ENCODE measurements at places on chromosomes 7 and 10.

DNA sequence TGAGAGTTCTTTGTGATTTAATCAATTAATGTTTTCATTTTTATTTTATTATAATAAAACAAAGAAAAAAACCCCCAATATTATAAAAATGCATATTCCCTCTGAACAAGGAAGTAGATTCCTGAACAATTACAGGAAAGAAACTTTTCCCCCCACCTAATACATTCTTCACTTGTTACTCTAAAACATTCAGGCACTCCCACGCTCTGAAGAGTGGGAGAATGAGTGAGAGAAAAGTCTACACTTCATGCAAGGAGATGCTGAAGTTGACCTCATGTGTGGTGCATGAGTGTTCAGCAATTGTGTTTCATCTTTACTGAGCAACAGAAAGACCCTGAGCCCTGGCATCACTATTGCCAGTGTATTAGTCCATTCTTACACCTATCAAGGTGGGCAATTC is 244.2 kb upstream of the IGFBP3 start:
- no peak overlapping the region for H3K27ac ChIP-seq
- no peaks in the 10 kb centered on the region for H3K4me1 ChIP-seq
- H3K4me3 ChIP-seq, result no peak overlapping the region
- no peaks in the 10 kb centered on the region for H3K27me3 ChIP-seq
- H3K36me3 ChIP-seq, result no peaks in the 10 kb centered on the region

GRCh38 chr10:113515161-113515560 is 37.7 kb upstream of the HABP2 start:
- no peak overlapping the region for H3K4me3 ChIP-seq
- H3K36me3 ChIP-seq, result no peaks in the 10 kb centered on the region
- H3K27ac ChIP-seq, result no peak overlapping the region
- no peaks in the 10 kb centered on the region for H3K27me3 ChIP-seq
- no peak for DNase-seq

DNA sequence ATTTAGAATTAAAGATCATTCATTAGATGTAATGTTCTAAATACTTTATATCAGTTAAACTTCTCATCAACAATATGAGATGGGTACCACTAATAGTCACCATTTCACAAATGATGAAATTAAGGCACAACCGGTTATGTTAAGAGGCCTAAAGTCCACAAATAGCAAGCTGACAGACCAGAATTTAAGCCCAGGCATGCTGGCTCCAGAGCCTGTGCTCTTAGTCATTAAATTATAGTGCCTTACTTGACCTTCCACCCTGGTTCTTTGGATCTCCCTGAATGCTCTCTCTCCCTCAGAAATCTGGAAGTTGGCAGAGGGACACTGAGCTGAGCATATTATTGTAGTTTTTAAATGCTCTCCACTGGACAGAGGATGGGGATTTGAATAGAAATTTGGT is 3.6 kb downstream of the LIPN start:
- no peaks in the 10 kb centered on the region for H3K27me3 ChIP-seq
- no peaks in the 10 kb centered on the region for H3K36me3 ChIP-seq
- DNase-seq, result no peak
- H3K4me1 ChIP-seq, result 0 out of 2 replicates have a peak, but pooled peaks cover 3% of the 10 kb centered on the region
- no peak overlapping the region for H3K4me3 ChIP-seq

DNA sequence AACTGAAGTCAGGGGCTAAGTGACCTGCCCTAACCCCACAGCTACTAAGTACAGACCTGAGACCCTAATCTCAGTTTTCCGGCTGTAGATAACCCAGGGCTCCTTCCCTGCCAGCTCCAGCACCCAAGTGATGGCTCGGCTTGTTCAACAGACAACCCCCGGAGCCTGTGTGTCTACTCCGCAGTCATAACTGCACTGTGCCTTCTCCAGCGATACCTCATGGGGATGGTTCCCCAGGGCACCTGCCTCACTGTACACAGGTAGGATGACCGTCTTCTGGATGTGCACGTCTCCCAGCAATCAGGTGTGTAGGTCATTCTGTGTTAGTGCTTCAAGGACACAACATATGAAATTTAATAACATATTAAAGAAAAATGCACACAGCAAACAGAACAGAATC is 37.1 kb downstream of the CPXM2 start:
- H3K4me3 ChIP-seq, result no peak overlapping the region
- DNase-seq, result no peak
- peaks cover 1% of the 10 kb centered on the region for H3K27me3 ChIP-seq
- no peak overlapping the region for H3K27ac ChIP-seq
- H3K4me1 ChIP-seq, result 0 out of 2 replicates have a peak, but pooled peaks cover 5% of the 10 kb centered on the region

GRCh38 chr7:121494516-121494915 is 98.4 kb upstream of the FAM3C start:
- no peak for DNase-seq
- no peak overlapping the region for H3K4me3 ChIP-seq
- H3K27me3 ChIP-seq, result no peaks in the 10 kb centered on the region
- no peak overlapping the region for H3K27ac ChIP-seq
- no peaks in the 10 kb centered on the region for H3K36me3 ChIP-seq

GRCh38 chr7:18445916-18446520 is 49.5 kb upstream of the HDAC9 start:
- H3K4me1 ChIP-seq, result no peaks in the 10 kb centered on the region
- no peak for DNase-seq
- no peaks in the 10 kb centered on the region for H3K27me3 ChIP-seq
- H3K27ac ChIP-seq, result no peak overlapping the region
- no peak overlapping the region for H3K4me3 ChIP-seq

GRCh38 chr10:119495545-119495944 is 47.0 kb downstream of the RGS10 start:
- H3K4me1 ChIP-seq, result peaks cover 12% of the 10 kb centered on the region
- no peaks in the 10 kb centered on the region for H3K27me3 ChIP-seq
- no peak overlapping the region for H3K4me3 ChIP-seq
- H3K27ac ChIP-seq, result no peak overlapping the region

DNA sequence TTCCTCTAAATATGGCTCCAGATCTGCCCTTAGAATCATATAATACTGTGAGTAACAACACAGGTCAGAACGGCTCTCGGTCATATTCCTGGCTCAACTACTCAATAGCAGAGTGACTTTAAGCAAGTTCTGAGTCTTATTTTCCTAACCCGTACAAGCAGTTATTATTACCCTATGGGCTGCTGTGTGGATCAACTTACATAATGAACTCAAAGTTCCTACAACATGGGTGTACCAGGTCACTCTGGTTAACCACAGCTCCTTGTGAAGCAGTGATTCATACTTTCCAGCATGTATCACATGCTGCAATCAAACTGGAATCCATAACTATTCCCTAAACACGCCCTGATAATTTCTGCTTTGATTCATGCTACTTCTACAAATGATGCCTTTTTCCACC is 107.3 kb downstream of the LRRN3 start:
- H3K4me1 ChIP-seq, result no peaks in the 10 kb centered on the region
- H3K27ac ChIP-seq, result no peak overlapping the region
- no peak overlapping the region for H3K4me3 ChIP-seq
- no peak for DNase-seq
- H3K27me3 ChIP-seq, result no peaks in the 10 kb centered on the region
